Vagina (tissue), 2 donors: ENCODE measurements at places on chromosomes 6 and 20. TPM values are rescaled to one million over a fixed set of nuclear protein-coding genes. Genes with fewer than 3 reads are reported as not detected.

DNA sequence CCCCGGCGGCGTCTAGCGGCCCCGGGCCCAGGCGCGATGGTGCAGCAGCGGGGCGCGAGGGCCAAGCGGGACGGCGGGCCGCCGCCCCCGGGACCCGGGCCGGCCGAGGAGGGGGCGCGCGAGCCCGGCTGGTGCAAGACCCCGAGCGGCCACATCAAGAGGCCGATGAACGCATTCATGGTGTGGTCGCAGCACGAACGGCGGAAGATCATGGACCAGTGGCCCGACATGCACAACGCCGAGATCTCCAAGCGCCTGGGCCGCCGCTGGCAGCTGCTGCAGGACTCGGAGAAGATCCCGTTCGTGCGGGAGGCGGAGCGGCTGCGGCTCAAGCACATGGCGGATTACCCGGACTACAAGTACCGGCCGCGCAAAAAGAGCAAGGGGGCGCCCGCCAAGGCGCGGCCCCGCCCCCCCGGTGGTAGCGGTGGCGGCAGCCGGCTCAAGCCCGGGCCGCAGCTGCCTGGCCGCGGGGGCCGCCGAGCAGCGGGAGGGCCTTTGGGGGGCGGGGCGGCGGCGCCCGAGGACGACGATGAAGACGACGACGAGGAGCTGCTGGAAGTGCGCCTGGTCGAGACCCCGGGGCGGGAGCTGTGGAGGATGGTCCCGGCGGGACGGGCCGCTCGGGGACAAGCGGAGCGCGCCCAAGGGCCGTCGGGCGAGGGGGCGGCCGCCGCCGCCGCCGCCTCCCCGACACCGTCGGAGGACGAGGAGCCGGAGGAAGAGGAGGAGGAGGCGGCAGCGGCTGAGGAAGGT is 715 bp downstream of the SOX12 start:
- DNase-seq: no peak

DNA sequence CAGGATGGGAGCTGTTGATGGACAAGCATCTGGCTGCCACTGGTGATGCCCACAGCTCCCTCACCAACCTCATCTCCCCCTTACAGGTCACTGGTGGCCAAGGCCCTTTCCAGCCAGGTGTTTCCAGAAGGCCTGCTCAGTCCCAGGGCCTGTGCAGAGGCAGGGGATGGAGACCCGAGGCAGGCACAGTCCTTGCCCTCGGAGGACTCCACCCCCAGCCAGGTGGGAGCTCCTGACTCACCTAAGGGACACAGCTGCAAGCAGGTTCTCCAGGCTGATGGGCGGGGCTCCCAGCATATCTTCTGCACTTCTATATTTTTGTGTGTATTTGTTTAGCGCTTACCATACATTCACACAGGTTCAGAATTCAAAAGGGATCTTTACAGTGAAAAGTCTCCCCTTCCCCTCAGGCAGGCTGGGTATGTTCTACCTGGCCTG is 17.4 kb downstream of the PRPH2 start:
- no peak for DNase-seq

- no peak for DNase-seq
Measured at GRCh38 chr6:118252474-118252873, 295.6 kb upstream of the PLN start.

FAM83B gene
- 35.8 TPM for total RNA-seq
